ENCODE measurements at places on chromosomes 13 and 19.
A peak's percentile ranks its signal among the peaks of the same experiment; 100 is the strongest.

GRCh38 chr13:49690133-49690994, 922 bp downstream of the EBPL start:
- DNase-seq: no peak

DNA sequence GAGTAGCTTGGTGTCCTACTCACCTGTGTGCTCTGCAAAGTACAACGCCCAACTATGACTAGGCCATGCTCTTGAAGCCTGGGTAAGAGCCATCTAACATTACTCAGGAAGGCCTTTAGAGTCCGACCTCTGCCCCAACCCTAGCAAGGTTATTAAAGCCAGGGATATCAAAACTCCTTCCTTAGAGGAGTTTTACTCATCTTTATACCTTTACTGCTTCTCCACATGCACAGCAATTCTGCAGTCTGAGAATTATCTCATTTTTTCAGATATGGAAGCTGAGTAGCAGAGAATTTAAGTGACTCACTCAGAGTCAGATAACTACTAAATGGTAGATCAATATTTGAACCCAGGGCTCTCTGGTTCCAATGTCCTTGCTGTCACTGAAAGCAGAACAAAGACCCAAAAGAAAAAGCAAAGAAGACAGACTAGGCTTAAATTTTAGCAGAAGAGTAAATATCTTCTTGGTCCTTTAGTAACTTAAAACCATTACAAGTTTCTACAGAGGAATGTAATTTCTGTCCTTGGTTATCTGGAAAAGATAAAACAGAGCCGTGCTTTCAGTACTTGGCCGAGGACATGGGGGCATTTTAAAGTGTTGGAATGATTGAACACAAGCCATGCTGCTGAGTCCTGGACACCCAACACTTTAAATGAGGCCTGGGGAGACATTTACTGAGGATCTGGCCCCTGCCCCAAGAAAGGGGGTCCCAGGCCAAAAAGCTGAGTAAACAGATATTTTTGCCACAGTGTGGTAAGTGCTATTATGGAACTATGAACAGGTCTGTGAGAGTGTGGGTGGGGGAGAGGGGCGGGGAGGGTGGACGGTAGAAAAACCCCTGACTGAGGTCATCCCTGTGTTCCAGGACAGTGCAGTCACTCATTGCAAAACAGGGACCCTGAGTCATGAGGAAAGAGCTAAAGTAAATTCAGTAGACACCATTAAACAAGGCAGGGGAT, 18.4 kb upstream of the KPNA3 start:
- no peak for DNase-seq

DNA sequence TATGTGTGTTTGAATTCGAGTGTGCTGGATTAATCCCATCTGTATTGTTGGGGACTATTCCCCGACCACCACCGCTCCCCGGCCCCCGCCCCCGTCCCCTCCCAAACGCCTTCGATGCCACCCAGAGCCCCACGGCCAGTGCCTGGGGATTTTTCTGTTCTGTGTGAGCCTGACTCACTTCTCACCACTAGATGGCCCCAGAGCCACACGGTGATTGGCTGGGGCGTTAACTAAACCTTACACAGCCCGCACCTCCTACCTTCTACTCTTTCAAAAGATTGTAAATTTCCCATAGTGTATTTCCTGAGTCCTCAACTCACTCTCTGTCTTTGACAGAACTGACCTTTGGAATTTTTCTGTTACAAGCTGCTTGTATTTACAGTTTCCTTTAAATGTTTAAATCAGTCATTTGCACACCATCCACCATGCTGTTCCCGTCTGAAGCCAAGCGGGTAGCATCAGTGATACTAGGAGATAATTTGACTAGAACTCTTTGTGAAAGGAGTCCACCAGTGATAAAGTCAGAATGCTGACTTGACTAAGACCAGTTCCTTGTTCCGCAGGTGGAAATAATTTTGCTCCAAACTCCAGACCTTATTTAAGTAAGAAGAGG, 61.4 kb downstream of the RFX2 start:
- peak; percentile 53 for DNase-seq

- no peak for DNase-seq
Measured at GRCh38 chr13:28544026-28544425, 49.1 kb upstream of the FLT1 start.

DNA sequence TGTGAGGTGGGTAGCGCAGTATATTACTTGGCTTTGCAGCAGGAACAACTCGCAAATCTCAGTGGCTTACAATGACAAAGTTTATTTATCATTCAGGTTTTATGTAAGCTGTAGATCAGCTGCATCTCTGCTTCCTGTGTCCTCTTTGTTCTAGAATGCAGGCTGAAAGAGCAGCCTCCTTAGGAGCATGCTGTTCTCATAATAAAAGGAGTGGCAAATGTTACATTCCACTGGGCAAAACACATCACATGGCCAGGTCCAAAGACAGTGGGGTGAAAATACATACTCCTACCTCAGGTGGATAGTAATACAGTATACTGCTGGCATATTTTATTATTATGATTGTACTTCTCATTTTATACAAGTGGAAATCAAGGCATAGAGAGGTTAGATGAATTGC, 1.2 kb upstream of the CSNK1A1L start:
- DNase-seq: no peak

GRCh38 chr13:48214519-48215121, 18.4 kb upstream of the ITM2B start:
- no peak for DNase-seq

DNA sequence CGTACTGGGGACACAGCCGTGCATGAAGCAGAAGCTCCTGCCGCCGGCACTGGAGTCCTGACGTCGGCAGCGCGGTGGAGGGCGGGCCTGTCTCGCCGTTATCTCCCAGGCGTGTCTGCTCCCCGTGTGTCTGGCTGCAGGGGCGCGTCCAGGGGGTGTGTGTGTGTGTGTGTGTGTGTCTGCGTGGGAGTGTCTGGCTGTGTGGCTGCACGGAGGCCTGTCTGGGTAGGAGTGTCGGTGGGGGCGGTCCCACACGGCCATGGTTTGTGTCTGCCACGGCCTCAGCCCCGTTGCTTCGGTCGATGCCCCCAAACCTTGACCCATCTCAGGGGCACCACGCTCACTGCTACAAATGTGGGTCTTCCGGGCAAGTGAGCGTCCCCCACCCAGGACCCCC, 18.3 kb downstream of the ARID3A start:
- DNase-seq: no peak

- no peak for DNase-seq
Measured at GRCh38 chr13:114115796-114116195, 16.6 kb downstream of the RASA3 start.

GRCh38 chr19:18208098-18208951, 4.5 kb upstream of the RAB3A start:
- no peak for DNase-seq

- no peak for DNase-seq
Measured at GRCh38 chr13:107799001-107799400, 416.3 kb downstream of the LIG4 start.

GRCh38 chr13:20553311-20553710, 13.6 kb upstream of the IFT88 start:
- no peak for DNase-seq

DNA sequence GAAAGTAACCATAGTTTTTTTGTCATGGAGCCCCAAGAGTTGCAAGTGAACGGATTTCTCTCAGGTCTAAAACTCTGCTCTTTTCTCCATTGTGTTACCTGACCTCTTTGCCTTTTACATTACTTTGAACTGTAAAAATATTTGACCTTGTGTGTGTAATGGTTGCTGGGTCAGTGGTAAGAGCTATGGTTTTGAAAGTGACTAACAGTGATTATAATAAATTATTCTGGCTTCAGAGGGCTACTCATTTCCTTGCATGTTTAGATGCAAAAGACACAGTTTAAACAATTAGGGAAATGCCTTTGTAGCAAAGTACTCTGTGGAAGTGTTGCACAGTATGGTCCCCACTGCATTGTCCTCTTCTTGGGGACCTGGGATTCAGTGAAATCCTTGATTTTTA, 29.3 kb upstream of the PSG8 start:
- no peak for DNase-seq

- no peak for DNase-seq
Measured at GRCh38 chr13:43329702-43330101, 306.3 kb downstream of the DNAJC15 start.

DNA sequence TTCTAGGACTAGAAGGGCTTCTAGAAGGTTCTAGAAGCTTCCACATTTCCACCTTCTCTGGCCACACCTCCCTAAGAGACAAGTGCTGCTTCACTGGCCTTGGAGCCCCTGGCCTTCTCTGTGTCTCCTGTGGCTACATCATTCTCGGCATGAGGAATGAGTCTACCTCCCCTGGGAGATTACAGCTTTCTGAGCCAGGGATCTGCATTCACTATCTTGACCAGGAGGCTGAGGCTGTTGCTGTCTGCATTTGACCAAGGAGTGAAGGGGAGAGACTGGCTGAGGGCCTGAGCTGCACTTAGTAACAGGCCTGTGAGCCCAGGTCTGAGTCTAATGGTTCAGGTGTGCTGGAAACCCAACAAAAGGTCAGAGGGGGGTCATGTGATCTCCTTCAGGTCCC, 5.3 kb downstream of the CPAMD8 start:
- no peak for DNase-seq

DNA sequence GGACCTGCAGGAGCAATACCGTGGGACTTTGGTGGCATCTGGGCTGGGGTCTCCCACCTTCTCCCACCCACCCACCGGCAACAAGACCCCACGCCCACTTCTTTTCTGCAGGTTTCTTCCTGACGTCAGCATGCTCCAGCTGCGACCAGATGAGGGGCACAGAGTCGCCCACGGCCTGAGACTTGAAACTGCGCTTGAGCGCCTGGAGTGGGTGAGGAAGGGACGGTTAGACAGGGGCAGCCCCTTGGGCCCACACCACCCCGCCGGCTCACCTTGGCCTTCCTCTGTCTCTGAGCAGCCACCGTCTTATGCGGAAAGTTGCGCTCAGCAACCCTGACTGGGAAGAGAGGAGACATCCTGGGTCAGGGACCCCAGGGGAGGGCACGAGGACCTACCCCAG, 2.2 kb downstream of the GARIN5B start:
- DNase-seq: no peak

- DNase-seq: no peak
Measured at GRCh38 chr19:566844-567243, 5.6 kb upstream of the BSG start.

DNA sequence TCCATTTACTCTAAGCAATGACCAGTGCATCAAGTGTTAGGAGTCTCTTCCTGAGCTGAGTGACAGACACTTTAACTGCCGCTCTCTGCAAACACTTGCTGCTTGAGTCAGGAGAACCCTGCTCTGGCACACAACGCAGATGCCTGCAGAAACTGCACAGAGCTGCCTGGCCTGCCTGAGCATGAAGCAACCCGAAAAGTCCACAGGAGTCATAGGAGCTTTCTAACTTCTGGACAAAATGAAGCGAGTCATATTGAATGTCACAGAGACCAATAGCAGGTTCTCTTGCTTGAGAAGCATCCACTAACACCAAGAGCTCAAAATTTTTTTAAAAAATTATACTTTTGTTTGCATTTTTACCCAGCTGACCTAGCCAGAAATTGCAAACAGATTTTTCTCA, 232.4 kb downstream of the LHFPL6 start:
- DNase-seq: no peak

DNA sequence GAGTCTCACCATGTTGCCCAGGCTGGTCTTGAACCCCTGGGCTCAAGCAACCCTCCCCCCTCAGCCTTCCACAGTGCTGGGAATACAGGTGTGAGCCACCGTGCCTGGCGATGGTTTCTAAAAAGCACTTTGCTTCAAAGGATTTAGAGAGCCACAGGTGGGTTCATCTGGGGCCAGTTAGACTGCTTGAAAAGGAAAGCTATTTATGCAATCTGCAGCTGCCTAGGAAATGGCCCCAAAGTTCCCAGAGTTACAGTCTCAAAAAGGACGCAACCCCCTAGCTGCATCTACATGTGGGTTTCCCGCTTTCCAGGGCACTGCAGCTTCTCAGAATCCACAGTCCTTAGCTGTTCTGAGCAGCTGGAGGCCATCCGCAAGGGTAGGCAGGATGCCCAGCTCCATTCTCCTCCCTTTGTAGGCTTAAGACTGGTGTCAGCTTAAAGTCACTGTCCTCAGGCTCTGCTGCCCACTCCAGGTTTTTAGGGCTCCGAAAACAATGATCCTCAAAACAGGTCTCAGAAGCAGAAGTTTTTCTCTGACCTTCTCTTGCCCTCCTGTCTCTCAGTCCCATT, 41.4 kb downstream of the ZNF823 start:
- DNase-seq: no peak

- DNase-seq: no peak
Measured at GRCh38 chr19:15072930-15073647, 8.9 kb upstream of the OR1I1 start.

GRCh38 chr19:14366529-14366928, 14.7 kb upstream of the ADGRE5 start:
- DNase-seq: peak; percentile 64

GRCh38 chr13:110643324-110643723, 28.0 kb downstream of the NAXD start:
- no peak for DNase-seq

- DNase-seq: no peak
Measured at GRCh38 chr13:107845911-107846310, 369.4 kb downstream of the LIG4 start.

DNA sequence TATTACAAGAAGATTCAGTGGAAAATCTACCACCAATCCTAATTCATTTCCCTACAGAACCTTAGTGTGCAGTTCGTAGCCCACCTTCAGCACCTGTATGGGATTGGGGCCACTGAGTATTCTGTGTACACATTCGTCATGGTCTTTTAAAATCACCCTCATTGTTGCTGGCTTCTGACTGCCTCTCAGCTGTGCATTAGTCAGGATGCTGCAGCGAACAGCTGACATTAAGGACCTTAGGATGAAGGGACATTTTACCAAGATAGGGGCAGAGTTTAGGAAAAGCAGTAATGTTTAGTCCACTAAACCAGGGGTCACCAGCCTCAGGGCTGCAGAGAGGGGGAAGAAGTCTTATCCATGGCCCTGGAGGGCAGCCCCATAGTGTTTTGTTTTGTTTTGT, 176.5 kb downstream of the COL4A1 start:
- no peak for DNase-seq

DNA sequence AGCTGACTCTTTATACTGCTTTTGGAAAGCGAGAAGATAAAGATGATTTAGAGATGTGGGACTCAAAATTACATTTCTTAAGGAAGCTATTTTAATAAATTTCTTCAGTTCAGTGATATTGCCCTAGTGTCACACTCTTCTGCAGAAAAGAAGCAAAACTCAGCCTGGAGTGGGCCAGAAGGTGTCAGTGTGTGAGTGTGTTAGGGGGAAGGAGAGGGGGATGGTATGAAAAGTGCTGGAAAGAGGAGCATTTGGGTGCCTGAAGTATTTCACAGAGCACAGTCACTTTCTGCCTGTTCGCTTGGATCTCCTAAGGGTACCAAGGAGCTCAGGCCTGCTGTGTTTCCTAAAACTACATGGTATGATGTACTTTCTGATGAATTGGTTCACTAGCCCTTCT, 84.5 kb upstream of the FRY start:
- DNase-seq: no peak

GRCh38 chr19:1572795-1573194, 4.7 kb upstream of the MEX3D start:
- no peak for DNase-seq

GRCh38 chr13:25196971-25197370, 24.9 kb upstream of the AMER2 start:
- DNase-seq: no peak

GRCh38 chr13:50916701-50917184, 7.2 kb downstream of the RNASEH2B start:
- no peak for DNase-seq
